ENCODE measurements at places on chromosomes 2 and 18.

DNA sequence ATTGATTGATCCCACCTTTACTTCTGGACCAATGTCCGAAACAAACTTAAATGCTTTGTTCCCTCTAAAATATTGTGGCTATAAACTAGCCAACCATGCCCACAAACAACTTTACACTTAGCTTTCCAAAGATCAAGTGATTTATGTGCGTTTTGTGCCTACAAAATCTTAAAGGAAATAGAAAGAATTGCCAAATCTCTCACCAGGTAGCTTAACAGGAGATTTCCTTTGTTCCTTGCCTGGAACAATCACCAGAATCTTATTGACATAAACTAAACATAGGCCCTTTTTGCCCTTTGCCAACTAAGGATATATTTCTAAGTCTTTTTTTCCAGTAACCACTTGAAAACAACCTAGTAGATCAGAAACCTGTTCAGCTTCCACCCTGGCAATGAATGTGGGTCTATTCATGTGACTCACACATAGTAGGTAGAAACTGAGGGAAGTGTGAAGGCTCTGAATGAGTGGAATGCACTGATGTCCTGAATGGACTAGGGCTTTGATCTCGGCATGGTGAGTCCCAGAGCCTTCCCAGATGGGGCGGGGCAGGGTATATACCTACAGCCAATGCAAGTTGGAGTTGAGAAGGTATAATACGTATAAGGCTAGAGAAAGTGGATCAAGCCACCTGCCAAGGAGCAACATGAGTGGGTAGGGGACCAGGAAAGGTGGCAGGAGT lies 94.6 kb upstream of the PPP1CB start:
- no peak for DNase-seq

DNA sequence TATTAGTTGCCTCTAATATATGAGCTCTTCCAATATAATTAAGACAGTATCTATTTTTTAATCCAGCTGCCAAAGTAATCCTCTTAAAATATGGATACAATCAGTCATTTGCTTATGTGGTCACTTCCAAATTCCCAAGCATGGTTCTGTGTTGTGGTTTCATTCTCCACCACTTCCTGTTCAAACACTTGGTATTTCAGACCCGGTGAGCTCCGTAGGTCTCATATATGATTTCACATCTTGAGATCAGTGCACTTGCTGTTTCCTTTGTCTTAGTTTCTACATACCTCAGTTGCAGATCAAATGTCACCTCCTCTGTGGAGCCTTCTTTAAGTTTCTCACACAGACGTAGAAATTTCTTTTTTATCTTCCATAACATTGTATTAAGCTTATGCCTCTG lies 254.2 kb downstream of the KCNS3 start:
- DNase-seq: no peak

GRCh38 chr18:26206488-26206887 lies 19.8 kb upstream of the TAF4B start:
- DNase-seq: no peak

DNA sequence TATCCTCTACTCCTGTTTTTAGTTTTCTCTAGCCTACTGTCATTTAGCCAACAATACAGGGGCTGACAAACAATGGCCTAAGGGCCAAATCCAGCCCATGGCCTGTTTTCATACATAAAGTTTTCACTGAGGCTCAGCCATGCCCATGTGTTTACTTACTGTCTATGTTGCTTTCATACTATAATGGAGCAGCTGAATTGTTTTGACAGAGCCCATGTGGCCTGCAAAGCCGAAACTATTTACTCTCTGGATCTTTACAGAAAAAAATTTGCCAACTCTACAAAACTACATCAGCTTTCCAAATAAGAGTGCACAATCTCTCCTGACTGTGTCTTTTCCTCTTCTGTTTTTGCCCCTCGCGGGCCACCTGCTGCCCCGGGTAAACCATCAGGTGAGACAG lies 24.0 kb downstream of the LGALSL start:
- no peak for DNase-seq

DNA sequence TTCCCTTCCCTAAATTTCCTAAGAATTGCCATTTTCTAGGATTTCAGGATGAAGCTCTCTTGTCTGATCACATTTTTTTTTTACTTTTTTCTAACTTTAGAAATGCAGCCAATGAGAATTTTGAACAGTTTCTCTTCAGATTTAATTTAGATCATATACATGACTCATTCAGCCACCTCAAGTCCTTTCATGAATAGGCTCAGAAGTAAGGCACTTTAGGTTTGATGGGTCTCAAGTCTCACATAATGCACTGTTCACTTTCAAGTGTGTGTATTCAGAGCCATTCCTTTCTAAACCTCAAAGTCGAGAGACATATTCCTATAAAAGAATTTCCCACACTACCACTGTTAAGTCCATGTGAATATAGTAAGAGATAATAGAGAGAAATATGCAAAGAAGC lies 614.1 kb upstream of the VRK2 start:
- no peak for DNase-seq

DNA sequence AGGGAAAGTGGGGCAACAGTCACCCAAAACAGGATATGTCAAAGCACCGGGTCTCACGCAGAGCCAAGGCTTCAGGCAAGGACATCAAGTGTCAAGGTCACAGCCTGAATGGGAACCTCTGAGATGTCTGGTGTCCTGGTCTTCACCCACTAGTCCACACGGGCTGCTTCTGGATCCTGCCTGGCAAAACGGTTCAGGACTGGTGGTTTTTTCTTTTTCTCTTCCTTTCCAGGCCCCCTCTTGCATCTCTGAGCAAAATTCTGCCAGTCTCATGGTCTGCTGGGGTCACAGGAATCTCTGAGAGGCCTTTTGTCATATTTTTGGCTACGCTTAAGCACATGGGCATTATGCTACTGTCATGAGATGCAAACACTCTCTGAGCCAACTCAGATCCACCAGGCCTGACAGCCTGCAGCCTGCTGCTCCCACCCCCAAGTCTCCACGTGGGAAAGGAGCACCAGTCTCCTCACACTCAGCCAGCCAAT lies 518.2 kb upstream of the ZEB2 start:
- no peak for DNase-seq

DNA sequence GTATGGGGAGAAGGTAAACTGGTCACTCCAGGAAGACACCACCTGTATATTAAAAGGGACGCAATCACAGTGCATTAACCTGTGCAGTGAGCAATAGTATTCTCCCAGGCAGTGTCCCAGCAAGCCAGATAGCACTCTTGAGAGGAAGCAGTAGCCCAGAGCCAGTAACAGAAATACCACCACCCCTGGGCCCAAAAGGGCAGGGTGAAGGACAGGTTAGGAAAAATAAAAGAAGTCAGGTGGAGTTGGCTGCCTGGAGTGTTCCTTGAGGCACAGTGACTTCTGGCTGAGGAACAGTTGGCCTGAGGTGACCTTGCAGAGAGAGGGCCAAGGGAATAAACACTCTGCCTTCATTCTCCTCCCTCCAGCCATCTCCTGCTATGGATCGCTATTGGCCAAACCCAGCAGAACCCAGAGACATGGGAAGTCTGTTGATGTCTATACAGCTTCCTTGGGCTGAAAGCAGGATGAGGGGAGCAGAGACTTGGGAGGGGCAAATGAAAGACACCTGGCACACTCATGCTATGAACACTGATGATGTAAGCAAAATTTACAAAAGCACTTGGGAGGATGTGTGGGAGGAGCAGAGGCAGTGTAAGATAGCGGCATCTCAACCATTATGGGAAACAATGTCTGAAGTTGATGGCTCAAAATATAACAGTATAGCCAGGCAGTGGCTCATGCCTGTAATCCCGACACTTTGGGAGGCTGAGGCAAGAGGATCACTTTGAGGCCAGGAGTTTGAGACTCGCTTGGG lies 7.5 kb downstream of the C18orf32 start:
- no peak for DNase-seq

- no peak for DNase-seq
Measured at GRCh38 chr2:196130039-196130825, 41.1 kb downstream of the STK17B start.

GRCh38 chr2:2192091-2192955 lies 138.8 kb downstream of the MYT1L start:
- no peak for DNase-seq

DNA sequence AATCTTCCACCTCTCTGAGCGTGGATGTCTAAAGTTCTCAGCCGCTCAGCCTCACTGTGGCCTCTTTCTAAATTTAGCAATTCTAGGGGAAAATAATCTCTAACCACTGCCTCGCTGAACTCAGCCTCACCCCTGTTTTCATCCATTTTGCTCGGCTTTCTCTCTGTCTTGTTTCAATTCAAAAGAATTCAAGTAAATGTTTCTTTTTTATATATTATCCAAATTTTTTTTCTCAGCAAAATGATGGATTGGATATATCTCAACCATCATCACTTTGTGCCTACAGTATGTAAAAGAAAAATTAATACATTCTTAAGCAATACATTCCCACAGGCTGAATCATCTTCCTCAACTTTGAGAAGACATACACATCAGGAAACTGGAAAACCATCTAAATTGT lies 24.0 kb upstream of the GALNT5 start:
- no peak for DNase-seq

- no peak for DNase-seq
Measured at GRCh38 chr2:162017233-162017632, 56.8 kb downstream of the DPP4 start.

- no peak for DNase-seq
Measured at GRCh38 chr2:5923957-5924945, 232.1 kb downstream of the SOX11 start.

DNA sequence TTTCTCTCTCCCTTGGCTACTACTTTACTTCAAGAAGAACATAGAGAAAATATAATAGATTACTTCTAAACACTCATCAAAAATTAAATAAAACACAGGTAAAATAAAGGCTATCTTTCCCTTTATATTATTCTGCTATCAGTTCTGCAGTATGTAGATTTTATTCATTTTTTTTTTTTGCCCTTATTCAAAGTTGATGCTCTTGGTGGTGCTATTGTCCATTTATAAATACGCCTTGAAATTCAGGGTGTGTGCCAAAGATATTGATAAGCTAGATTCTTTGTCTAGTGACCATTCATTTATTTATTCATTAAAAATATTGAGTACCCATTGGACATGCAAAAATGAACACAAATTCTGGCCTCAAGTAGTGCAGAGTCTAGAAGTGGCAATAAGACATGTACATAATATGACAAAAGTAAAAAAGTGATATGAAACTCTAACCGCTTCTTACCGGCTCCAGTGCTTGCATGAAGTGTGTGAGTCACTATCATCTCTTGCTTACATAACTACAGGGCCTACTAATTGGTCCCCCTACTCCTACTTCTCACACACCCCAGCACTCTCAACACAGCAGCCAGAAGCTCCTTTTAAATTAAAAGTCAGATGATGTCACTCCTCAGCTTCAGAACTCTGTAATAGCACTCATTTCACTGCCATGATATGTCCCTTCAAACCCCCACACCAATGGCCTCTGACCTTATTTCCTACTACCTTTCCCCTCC lies 208.3 kb upstream of the FANCL start:
- DNase-seq: no peak

GRCh38 chr18:45726603-45727002 lies 2.6 kb downstream of the SLC14A1 start:
- no peak for DNase-seq

GRCh38 chr18:47895565-47896250 lies 34.8 kb downstream of the SMAD2 start:
- no peak for DNase-seq

DNA sequence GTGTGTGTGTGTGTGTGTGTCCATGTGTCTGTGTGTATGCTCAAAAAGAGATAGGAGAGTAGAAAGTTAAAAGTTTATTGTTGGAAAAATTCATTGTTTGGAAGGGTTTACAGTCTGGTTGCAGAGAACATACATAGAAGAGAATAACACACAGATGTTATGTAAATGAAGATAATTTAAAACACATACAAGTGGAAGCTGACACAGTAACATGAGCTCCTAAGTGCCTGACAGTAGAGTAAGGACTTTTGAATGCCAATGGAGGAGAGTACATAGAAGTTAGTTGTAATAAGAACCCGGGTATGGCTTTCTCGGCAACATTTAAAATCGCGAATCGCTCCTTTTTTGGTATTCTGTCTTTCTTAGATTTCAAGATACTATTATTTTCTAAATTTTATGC lies 137.0 kb upstream of the FANCL start:
- DNase-seq: peak; percentile 2

- no peak for DNase-seq
Measured at GRCh38 chr2:73043276-73043675, 28.2 kb downstream of the SFXN5 start.

DNA sequence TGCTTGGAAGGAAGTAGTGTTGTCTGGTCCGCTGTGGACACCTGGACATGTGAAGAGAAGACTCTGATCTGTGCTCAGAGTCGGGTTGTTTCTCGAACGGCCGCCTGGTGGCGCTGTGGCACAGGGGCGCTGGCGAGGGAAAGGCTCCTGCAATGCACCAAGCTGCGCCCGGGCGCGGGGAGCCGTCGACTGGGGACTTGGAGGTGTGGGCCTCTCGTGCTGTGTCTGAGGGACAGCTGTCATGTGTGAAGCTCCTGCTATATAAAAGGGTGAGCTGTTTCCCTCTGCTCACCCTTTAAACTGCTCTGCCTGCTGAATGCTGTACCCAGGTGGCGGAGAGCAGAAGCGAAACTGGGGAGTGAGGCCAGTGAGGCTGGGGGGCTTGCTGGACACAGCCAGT lies 44.0 kb downstream of the GNAL start:
- DNase-seq: peak; percentile 71

DNA sequence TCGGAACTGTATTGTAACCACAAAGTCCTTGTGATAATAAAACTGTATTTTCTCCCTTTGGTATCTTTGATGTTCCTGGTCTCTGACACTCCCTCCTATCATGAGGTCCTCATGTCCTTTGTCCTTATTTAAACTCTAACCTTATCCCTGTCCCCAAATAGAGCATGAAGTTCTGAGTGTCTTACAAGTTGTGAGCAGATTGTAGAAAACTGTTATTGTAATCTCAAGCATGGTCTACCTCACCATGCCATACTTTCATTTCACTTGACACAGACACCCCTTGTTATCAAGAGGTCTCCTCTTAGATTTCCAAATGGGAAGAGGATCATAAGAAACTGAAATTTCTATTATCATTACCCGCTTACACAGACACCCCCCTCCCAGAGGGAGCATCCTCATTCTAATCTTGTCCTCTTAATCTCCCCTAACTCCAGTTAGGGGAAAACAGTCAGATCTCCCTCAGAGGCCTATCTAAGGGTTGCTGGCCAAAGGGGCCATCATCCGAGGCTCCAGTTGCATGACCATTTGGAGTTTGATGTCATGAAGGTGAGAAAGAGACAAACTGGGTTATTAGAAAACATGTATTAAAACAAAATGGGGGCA lies 29.0 kb downstream of the MYO3B start:
- DNase-seq: no peak

DNA sequence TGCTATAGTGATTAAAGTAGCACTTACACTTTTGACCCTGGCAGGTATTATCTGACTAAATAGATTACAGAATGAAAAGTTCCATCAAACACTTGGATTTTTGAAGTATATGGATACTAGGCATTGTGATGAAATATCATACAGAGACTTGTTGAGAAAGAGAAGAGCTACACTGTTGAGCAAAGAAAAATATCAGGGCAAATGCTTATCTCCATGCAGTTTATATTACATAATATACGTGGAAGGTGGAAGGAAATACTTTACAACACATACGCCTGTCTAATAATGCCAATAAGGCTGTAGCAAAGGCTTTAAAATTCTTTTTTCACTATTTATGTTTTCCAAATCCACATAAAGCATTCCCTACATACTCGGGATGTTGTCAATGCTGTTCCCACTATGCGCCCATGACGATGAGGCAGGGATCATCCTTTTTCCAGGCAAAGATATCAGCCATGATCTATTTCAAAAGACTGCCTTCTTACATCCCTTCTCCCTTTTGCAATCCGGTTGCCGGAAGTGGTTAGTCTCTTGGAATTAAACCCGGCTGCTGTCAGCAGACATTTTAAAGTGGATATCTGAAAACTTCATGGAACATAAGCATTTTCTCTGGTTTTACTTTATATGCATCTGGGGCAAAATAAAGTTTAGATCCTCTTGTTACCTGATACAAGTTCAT lies 92.6 kb upstream of the ITGA4 start:
- no peak for DNase-seq
